Stimulated activated CD8-positive, alpha-beta memory T cell treated with anti-CD3 and anti-CD28 coated beads, Interleukin-4, amount 100 ng/mL, for 48 hours (primary cell): ENCODE measurements at places on chromosomes 11 and 22.

GRCh38 chr22:33188326-33188725 lies 130.1 kb upstream of the SYN3 start:
- DNase-seq, result no peak

DNA sequence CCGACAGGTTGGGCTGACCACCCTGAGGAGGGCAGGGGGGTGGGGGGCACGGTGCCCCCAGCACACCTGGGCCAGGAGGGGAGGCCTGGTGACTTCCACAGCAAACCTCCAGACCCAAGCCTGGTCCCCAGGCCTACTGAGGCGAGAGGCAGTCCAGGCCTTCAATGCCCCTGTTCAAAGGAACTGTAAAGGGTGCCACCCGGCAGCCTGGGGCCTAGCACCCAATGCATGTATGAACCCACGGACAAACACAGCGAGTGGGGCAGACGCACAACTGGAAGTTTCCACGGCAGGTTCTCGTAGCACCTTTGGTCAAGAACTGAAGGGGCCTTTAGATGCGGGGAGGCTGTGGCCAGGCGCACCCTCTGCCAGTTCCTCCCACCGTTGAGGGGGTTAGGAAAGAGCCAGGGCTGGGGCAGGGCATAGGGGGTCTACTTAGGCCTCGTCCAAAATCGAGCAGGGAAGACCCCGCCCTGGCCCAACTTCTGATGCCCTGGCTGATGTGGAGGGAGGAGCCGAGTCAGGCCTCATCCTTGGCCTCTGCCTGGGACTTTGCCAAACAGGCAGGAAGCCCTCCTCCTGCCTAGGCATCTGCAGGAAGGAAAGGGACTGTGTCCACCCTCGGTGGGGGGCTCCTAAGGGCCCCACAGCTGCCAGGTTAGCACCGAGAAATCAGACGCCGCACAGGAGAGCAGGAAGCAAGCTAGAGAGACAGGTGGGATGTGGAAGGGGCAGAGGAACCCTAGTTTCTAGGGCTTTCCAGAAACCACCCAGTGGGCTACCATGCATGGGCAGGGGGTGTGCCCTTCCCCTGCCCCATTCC lies 6.6 kb downstream of the CBX6 start:
- no peak for DNase-seq

DNA sequence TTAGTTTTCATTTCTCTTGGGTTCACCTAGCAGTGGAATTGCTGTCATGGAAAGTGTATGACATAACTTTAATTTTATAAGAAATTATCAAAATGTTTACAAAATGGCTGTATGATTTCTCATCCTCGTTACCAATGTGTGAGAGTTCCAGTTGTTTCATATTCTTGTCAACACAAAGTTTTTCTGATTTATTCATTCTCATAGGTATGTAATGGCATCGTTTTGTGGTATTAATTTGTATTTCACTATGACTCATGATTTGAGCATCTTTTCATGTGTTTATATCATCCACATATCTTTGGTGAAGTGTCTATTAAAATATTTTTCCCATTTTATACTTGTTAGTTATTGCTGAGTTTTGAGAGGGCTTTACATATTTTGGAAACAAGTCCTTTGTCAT lies 5.5 kb downstream of the FAM111B start:
- no peak for DNase-seq

DNA sequence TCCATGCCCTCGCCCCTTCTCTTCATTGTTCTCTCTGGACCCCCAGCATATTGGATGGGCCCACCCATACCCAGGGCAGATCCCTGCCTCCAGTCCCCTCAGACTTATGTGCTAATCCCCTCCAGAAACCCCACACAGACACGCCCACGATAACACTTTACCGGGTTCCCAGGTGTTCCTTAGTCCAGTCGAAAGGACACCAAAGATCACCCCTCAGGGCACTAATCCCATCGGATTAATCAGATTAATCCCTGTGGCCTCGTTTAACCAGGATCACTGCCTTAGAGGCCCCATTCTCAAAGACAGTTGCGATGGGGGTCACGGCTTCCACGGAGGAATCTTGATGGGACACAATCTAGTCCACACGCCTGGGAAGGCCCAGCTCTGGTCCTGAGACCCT lies 80.8 kb downstream of the SHANK2 start:
- DNase-seq, result no peak

DNA sequence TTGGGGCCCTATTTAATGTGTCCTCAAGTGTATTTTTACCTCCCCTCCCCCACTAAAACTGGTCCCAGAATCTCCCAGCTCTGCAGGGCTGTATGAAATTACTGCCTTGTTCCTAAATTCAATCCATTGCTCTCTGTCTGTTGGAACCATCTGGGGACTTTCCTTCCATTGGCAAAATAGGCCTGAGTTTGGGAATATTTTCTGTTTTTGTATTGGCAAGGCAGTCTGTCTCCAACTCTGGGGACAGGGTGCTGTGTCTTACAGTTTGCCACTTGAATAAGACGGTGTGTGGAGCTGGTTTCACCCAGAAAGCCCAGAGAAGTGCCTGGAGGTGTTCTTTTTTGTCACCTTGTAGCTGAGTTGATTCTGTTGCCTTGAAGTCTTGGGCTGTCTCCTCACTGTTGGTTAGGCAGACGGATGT lies 1.3 kb downstream of the PACS1 start:
- no peak for DNase-seq

GRCh38 chr11:9688716-9689511 lies 25.0 kb downstream of the SWAP70 start:
- DNase-seq, result no peak
